ENCODE measurements at places on chromosomes 5 and 9.
A peak's percentile ranks its signal among the peaks of the same experiment; 100 is the strongest.

GRCh38 chr5:143243103-143243502 is 160.4 kb downstream of the NR3C1 start:
- peak; percentile 22 for DNase-seq

- DNase-seq, result no peak
Measured at GRCh38 chr9:133690081-133690561, 48.0 kb downstream of the SARDH start.

DNA sequence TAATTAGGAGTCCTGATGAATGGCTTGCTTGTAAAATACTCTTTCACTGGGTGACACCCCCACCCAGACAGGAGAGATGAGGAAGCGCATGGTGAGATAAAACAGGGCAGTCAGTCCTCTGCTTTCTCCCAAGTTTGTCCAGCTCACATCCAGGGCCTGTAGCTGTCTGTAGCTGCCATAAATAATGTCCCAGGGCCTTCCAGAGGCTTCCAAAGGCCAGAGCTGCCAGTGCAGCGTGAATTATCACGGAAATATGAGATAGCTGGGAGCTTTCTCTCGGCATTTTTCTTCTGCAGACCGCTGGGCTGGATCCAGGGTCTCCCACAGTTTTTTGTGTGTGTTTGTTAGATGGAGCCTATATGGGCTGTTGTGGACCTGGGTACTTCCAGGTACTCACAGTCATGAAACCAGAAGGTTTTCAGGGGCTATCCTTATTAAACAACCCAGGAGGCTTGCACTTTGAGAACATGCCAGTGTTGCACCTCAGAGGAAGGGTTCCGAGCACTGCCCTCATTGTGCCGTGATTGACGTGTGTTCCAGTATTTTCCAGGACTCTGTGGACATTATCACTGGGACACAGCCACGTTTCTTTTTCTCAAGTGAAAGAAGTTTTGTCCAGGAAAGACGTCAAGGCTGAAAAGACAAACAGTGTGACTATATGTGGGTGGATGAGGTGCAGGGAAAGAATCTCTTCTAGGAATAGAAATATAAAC is 117.5 kb downstream of the FGF1 start:
- DNase-seq, result no peak

GRCh38 chr5:88391991-88392390 is 123.3 kb upstream of the TMEM161B start:
- no peak for DNase-seq

DNA sequence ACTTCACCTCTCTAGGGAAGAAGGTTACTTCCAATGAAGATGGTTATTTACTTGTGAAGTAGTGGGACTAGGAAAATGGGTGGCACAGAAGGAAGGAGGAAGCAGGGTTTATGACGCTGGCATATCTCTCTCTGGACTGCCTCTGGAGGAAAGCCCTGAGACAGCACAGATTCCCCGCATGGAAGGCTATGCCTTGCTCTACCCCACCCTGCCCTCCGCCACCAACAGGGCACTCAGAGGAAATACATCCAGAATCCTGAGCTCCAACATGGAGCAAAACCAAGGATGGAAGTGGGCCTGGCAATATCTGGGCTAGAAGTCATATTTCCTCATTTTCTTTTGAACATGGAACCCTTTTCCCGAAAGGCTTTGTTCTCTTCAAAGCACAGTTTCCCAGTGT is 346.9 kb downstream of the ZSWIM6 start:
- DNase-seq, result no peak

- no peak for DNase-seq
Measured at GRCh38 chr5:56512313-56512996, 279.3 kb upstream of the ANKRD55 start.

DNA sequence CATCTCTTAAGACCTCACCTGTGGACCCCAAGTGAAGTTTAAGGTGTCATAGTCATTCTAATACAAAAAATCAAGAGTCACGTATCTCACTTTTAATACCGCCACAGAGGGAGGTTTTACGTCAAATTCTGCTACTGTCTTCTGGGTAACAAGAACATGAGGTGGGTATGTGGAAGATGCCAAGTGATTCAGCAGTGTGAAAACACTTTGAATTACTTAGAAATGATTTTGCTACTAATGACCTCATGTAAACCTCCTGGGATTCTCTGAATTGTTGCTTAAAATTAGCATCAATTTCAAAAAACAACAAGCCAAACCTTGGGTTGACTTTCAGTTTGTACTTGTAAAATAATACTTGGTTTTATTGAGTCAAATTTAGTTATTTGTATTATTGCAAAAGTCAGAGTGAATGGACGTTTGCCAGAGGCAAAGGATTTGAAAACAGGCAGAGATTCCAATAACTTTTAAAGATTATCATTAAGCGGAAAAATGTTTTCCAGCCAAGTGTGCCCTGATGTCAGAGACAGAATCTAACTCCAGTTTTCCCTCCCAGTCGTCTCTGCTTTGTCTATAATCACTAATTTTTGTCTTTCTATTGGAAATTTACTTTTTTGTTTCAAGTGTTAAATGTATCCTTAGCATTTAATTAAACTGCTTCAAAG is 8.8 kb downstream of the DMRT2 start:
- no peak for DNase-seq

GRCh38 chr5:144151026-144151425 is 19.4 kb downstream of the YIPF5 start:
- no peak for DNase-seq

- no peak for DNase-seq
Measured at GRCh38 chr5:143896966-143897365, 85.0 kb downstream of the HMHB1 start.

GRCh38 chr9:135624282-135624681 is 15.1 kb downstream of the GLT6D1 start:
- no peak for DNase-seq

DNA sequence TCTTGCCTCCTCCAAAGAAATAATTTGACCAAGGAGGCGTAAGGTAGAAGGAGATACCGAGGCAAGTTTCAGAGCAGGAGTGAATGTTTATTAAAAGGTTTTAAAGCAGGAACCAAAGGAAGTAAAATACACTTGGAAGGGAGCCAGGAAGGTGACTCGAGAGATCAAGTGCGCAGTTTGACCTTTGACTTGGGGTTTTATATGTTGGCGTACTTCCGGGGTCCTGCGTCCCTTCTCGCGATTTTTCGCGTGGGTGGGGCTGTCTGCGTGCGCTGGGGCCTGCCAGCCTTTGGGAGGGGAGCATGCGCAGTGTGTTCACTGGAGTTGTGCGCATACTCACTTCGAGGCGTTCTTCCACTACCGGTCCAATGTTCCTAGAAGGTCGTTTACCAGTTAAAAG is 166.0 kb upstream of the IRX2 start:
- peak; percentile 30 for DNase-seq

DNA sequence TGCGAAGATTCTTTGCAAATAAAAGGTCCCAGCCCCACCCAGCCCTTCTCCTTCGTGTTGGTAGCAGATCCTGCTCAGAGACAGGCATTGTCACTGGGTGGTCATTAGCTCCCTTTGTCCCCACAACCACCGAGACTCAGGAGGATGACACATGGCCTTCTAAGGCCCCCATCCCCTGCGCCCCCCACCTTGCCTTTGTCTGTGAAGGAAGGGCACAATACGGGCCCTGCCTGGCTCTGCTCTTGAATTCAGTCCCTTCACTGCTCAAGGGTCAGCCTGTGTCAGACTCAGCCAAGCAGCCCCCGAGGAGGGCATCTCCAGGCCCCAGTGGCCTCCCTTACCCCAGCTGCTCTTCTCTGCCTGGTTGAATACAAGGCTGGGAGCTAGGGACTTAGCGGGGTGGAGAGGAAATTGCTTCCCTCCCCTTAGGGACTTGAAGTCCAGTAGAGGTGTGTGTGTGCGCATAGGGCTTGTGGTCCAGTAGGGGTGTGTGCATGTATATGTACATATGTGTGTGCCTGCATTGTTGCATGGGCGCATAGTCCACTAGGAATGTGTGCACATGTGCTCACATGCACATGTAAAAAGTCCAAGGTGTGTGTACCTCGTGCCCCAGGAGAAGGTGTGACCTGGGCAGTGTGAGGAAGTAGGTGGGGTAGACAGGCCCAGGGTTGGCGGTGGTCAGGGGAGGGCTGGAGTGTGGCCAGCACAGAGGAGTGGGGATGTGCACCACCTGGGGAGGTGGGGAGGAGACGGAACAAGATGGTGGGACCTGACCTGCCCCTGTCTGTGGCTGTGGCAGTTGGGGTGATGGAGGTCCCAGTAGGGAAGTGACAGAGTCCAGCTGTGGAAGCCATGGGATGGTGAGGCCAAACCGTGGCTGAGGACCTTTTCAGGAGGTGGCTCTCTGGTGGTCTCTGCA is 59.1 kb downstream of the PHF2 start:
- DNase-seq, result no peak
